Ovary (tissue), 10 donors: ENCODE measurements at places on chromosomes 7 and 10.

DNA sequence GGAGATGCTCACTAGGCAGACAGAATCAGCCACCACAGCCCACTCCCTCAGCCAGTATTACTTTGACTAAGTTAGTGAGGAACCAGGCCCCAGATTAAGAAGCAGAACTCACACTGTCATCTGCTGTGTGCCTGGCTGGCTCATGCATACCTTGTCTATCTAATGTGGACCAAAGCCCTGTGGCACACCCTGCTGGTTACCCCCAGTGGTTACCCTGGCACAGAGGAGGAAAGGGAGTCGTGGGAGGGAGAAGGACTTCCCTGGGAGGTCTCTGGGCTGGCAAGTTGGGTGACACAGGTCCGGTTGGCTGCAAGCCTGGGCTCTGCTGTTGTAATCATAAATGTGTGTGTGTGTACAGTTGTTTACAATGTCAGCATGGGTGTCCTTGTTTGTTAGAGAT, 7.5 kb upstream of the SH2D4B start:
- DNase-seq = no peak

DNA sequence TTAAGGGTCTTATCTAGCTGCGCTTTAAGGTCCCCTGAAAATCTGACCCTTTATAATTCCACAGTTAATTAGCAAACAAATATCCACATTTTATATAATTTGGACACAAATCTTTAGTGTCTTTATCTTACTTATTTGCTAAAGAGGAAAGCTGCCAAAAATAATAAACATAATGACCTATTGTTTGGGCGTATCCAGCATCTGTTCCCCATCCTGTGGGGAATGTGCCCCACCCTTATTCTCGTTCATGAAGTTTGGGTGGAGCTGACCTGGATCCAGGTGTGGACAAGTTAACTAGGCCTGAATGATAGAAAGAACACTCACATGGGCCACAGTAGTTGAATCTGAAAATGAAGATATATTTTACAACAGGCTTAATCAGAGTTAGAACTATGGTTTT, 218.3 kb downstream of the CRPPA start:
- no peak for DNase-seq

- DNase-seq = no peak
Measured at GRCh38 chr10:66678521-66678920, 247.3 kb upstream of the LRRTM3 start.

DNA sequence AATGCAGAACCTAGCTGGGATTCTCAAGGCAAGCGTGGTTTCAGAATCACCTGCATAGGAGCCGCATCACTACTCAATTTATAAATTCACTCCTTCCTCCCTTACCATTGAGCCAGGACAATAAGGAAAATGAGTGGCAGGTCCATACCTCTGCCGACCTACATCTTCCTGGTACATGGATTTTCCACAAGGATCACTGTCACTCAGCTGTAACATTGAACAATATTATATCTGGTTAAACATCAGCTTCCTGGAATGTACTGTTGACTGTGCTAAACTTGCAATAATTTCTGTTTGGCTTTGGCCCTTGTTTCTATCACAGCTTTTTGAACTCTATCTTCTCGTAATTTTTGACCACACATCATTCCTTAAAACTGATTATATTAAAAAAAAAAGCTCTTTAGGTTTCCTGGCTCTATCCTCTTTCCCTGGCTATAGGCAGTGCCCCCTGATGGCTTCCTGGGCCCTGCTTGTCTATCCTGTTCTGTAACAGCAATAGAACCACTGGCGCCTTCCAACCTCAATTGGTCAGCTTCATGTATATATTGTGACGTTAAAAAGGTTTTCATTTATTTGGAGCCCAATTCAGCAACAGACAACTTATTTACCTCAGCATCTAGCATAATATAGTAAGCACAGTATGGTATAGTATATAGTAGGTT, 59.2 kb downstream of the RNLS start:
- no peak for DNase-seq

DNA sequence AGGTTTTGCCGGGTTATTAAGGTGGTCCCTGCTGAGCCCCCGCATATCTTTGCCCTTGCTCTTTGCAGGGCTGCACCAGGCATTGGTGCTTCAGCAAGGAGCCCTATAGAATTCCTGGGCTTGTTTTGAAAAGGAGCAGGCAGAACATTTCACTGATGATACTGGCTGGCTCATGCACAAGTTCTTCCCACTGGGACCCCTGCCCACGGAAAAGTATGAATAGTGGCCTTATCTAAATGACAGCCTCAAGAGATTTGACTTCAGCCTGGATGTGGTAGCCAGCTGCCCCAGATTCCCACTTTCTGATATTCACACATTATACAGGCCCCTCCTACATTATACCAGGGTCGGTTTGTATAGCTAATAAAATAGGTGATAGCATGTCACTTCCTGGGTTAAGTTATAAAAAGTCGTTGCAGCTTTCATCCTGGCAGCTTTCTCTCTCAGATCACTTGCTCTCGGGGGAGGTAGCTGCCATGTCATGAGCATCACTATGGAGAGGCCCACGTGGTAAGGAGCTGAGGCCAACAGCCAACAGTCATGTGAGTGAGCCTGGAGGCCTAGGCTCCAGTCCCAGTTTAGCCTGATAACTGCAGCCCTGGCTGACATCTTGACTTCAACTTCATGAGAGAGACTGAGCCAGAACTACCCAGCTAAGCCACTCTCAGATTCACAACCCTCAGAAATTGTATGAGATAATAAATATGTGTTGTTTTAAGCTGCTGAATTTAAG, 16.8 kb upstream of the CRTAC1 start:
- DNase-seq = peak; percentile 36

DNA sequence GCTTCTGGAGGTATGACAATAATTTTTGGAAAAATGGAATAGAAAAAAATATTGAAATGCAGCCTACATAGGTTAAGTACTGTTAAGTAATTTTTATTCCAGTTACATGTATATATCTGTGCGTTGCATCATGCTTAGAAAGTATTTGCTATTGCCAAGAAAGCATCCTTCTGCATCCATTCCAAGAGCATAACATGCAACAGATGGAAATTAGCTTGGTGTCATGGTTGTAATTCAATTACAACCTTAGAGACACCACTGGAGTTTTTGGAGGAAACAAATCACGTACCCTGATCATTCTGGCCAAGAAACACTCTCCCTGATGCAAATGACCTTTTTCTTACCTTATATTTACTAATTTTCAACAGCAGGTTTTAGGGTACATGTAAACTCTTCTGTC, 1.7 kb downstream of the AKR1B1 start:
- DNase-seq = no peak

DNA sequence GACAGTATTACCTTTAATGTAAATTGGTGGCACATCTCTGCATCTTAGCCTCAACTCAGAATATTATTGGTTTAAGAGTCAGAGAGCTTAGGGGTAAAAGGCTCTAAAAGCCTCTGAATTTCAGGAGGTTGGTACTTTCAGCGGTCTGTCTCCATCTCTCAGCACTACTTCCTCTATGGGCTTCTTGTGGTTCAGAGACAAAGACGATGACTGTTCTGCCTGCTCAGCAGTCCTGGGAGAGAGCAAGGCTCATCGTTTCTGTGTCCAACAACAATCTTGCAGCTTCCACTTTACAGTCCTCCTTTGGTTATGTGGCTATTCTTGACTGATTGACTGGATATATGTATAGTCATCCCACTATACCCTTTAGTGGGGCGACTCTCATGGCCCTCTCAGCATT, 394.7 kb downstream of the AUTS2 start:
- no peak for DNase-seq

- no peak for DNase-seq
Measured at GRCh38 chr7:121605317-121605680, 209.2 kb upstream of the FAM3C start.
